Fibroblast of skin of left biceps (primary cell): ENCODE measurements at places on chromosomes 4 and X.
A peak's percentile ranks its signal among the peaks of the same experiment; 100 is the strongest.

DNA sequence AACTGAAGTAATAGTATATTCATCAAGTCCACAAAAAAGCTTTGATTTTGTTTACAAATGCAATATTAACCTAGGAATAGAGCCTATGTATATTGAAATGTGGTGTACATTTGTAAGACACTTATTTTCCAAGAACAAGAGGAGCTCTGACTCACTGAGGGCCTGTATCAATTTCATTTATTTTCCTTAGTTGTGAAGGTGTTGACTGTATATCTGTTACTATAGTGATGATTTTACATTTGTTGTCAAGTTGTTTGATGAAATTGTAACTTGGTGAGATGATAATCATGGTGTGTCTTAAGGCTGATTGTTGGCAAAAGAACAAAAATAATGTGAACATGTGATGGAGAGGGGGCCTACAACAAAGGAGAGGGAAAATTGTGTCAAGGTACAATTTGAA, 274.9 kb upstream of the TEX13A start:
- DNase-seq = no peak

- peak; percentile 23 for DNase-seq
Observed at GRCh38 chrX:130869239-130869638, 33.8 kb downstream of the ENOX2 start.

- DNase-seq = no peak
Observed at GRCh38 chr4:147829401-147830101, 97.7 kb downstream of the ARHGAP10 start.

DNA sequence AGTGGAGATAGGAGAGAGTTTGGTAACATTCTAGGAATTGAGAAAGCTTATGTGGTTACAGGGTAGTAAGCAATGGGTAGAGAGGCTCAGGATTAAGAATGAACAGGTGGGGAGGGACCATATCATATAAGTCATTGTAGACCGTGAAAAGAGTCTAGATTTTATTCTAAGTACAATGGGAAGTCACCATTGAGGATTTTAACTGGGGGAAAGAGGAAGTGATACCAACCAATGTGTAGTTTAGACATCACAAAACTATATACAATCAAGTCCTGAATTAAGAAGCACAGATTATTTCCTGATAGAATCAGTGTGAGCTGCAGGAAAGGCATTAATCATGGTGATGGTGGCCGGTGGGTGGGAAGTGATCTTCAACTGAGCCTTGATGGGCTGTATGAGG, 178.3 kb upstream of the ZIC3 start:
- DNase-seq = no peak
